Metanephros (tissue), 2 donors: ENCODE measurements at places on chromosomes 2 and 18. TPM values are rescaled to one million over a fixed set of nuclear protein-coding genes. Genes with fewer than 3 reads are reported as not detected.

Gene SERPINB3
- total RNA-seq: not detected

Gene TUBA4B
- not detected for total RNA-seq

Gene CNTNAP5
- 0.58 TPM for total RNA-seq

Gene PROM2
- 34.7 TPM for total RNA-seq

Gene SLC38A11
- 3.2 TPM for total RNA-seq

Gene EGR4
- not detected for total RNA-seq

Gene PLEK
- 7.6 TPM for total RNA-seq
